GF-D8 (cell line): ENCODE measurements at places on chromosomes 7 and 10.

- no peak for DNase-seq
Measured at GRCh38 chr10:13945390-13946208, 358.8 kb downstream of the PRPF18 start.

DNA sequence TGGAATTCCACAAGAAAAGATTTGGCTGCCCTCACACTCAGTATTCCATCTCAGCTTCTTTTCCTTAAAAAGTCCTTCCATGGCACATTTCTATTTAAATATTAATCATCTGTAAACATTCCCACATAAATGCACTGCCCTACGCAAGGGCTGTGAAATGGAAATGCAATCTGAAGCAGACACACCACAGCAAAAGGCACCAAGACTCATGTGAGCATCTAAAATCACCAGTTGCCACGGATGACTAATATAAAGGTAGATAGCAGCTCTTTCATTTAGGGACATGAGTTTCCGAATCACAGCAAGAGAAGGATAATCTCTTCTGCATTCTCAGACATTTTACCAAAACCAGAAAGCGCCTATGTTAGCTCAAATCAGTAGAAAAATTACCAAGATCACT is 31.6 kb downstream of the COA1 start:
- DNase-seq: no peak

- no peak for DNase-seq
Measured at GRCh38 chr10:112236486-112236885, 46.7 kb upstream of the TECTB start.

DNA sequence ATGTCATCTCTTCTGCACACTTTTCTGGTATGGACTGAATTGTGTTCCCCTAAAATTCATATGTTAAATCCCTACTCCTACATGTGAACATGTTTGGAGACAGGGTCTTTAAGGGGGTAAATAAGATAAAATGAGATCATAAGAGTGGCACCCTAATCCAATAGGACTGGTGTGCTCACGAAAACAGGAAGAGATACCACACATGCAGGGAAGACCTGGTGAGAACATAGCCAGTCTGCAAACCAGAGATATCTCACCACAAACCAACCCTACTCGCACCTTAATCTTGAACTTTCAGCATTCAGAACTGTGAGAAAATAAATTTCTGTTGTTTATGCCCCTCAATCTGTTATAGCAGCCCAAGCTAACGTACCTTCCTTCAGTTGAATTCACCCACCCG is 51.8 kb downstream of the VWDE start:
- no peak for DNase-seq

DNA sequence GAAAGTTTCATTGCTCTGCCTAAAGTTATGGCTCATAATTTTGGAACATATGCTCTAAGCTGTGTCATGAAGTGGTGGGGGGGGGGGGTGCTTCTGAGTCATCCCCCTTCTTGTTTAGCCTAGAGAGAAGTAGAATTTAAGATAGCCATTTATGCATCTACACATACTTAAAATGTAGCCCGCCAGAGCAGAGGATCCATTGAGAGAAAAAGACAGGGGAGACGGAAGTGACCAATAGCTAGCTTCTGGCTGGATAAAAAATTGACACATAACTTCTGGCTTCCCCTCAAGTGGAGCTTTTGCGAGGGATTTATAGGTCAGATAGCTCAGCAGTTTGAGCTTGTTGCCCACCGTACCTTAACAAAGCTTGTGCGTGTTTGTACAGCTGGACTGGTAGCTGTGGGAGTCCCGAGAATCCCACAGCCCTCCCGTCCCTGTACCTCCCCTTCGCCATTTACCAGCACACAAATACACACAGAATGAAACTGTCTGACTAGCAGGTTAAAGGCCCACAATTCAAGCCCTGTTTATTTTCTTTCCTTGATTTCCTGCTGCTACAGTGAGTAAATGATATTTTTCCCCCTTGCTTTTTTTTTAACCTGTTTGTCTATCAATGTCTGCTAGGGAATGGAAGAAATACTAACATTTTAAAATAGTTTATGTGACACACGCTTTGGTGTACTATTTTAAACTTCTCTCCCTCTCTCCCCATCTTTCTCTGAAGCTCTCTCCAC is 232.6 kb upstream of the FERD3L start:
- DNase-seq: no peak

DNA sequence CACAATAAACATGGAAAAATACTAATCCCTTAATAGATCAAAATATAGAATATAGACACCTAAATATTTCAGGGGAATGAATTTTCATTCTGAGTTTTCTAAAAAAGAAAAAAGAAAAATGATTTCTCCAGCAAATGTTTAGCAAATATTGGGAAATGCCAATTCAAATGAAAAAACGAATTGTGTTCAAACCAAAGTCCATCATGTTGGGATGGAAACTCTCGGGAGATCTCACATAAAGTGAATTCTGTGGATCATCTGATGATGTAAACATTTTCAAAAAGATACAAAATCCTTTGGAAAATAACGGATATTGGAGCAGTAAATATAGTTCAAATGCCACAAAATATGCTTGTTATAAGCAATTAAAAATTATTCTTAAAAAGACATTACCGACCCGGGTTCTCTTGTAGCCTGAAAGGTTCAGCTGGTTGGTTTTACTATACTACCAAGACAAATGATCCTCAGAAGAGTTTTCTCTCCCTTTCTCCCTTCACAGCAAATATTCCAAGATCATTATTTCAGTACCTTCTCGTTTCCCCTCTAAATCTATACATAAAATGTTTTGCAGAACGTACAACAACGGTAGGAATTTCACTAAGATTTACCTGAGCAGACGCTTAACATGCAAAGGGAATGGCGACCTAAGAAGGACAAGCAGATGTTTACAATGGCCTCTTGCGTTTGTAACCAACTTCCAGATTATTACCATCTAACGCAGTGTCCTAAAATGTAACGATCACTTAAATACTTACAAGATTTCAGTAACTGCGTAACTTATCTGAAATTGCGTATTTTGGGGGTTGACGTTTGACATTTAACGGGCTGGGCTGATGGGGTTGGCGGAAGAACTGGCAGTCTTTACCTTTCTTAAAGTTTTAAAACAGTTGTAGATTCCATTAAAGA is 2.5 kb downstream of the HOXA13 start:
- no peak for DNase-seq

- peak; percentile 20 for DNase-seq
Measured at GRCh38 chr7:120060281-120060680, 212.7 kb upstream of the KCND2 start.

GRCh38 chr10:63286754-63287264 is 153.7 kb downstream of the NRBF2 start:
- no peak for DNase-seq

DNA sequence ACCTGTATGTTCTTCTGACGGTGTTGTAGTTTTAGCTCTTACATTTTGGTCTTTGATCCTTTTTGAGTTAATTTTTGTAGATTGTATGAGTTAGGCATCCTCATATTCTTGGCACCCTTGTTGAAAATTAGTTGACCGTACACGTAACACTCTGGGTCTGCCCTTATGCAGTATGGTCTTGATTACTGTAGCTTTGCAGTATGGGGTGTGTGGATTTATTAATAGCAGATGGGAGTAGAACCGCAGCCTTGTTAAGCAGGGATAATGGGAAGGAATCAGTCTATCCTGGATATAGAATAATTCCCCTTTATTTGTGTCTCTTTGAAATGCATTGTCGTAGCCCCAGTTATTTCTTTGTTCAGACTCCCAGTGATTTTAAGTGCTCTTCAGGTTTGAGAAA is 95.5 kb downstream of the UBE3C start:
- no peak for DNase-seq

DNA sequence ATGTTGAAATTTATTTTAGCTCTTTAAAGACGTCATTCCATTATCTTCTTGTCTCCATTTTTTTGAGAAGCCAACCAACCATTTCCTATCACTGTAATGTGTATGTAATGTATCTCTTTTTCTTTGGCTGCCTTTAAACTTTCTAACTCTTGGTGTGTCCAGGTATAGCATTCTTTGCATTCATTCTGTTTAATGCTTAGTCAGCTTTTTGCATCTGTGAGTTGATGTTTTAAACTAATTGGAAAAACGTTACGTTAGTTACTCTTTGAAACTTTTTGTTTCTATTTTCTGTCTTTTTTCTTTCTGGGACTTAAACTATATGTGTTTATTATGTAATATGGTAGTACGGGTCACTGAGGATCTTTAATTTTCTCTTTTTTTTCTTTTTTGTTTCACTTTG is 77.4 kb upstream of the PPP1R9A start:
- no peak for DNase-seq

GRCh38 chr7:80175744-80176143 is 41.1 kb downstream of the GNAI1 start:
- DNase-seq: no peak

DNA sequence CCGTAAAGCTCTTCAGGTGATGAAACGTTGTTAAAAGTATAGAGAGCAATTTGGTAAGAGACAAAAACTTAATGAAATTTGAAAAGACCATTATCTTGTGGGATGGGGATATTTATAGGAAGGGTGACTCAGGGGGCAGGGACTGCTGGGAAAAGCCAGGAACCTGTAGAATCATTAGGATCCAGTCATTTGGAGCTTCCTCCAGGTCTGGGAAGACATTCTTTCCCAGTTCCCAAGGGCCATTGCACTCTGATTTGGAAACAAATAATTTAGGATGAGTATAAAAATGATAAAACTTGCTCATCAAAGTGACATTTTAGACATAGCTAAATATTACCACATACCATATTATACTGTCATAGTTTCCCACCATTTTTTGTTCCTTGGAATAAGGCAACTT is 143.9 kb downstream of the PFKFB3 start:
- DNase-seq: no peak

- DNase-seq: no peak
Measured at GRCh38 chr7:94276795-94277194, 117.9 kb upstream of the COL1A2 start.

DNA sequence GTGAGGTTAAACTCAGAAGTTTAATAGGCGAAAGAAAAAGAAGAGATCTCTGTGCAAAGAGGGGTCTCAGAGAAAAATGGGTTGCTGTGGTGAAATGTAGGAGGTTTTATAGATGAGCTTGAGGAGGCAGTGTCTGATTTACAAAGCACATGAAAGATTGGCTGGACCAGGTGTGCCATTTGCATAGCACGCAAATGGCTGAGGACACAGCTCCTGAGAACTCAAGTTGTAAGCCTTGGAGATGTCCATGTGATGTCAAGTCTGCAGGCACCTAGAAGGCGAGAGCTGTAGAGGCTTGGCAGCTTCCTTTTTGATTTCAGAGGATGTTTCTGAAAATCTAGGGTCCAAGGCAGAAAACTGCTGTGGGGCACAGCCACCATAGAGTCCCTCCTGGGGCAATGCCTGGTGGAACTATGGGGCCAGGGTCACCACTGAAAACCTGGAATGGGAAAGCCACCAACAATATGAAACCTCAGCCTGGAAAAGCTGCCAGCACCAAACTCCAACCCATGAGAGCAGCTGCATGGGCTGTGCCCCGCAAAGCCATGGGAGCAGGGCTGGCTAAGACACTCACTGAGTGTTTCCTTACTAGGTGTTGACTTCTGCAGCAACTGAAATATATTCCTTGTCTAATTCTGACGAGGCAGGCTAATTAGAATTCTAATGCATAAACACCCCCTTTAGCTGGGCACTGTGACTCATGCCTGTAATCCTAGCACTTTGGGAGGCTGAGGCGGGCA is 96.9 kb upstream of the TNS3 start:
- no peak for DNase-seq

DNA sequence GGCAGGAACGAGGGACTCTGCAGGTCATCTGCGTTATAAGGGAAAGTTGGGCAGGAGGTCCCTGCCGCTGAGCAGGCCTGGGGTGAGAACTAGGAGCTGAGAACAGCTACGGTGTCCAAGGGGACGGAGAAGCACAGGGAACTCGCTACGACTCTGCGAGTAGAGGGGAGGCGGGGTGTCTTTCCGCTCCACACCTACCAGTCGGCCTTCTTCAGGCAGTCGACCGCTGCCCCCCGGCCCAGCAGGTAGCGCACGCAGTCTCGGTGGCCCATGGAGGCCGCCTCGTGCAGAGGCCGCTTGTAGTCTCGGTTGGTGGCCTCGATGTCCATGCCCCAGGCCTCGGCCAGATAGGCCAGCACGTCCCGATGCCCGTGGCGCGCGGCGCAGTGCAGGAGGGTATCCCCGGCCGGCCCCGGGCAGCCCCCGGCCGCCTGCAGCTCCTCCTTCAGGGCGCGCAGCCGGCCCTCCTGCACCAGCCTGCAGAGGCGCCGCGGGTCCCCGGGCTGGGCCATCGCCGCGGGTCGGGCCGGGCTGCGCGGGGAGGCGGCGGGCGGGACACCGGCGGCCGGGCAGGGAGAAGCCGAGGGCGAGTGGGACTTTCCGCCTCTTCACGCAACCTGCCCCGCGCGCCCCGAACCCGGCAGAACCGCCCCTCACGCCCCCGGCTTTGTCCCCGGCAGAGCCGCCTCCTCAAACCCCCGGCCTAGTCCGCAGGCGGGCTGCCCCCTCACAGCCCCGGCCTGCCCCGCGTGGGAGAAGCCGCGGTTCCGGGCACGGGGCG is 660 bp downstream of the ANKRD16 start:
- no peak for DNase-seq

- no peak for DNase-seq
Measured at GRCh38 chr10:8049865-8050555, 4.5 kb upstream of the GATA3 start.

- no peak for DNase-seq
Measured at GRCh38 chr10:71112138-71112785, 100.1 kb upstream of the UNC5B start.

GRCh38 chr7:91929463-91929862 is 11.2 kb upstream of the AKAP9 start:
- no peak for DNase-seq

- no peak for DNase-seq
Measured at GRCh38 chr7:96910486-96910885, 94.9 kb upstream of the DLX6 start.

DNA sequence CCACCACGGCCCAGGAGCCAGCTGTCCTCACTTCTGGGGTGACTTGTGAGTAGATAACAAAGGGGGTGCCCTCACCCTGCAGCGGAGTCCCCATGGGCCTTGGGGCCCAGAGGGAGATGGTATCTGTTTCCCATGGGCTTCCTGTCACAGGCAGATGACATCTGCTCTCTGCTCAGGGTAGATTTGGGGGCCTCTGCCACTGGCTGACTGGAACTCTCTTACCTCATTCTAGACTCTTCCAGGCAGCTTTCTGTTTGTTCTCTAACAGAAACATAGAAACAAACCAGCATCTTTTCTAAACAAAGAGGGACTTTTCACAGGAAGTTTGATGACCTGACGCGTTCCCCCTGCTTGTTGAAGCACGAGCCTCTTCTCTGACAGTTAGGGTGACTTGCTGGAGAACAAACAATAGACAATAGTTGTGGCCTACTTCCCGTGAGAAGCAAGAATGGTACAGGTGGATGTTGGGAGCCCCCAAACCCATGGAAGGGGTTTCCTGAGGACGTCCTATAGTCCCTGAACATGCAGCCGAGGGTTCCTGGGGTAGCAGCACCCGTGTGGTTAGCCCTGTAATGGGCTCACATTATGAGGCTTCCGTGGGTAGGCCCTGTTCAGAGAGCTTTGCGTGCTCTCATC is 61.6 kb downstream of the GRK5 start:
- DNase-seq: no peak

- no peak for DNase-seq
Measured at GRCh38 chr10:123284022-123284421, 129.8 kb downstream of the BUB3 start.

- DNase-seq: no peak
Measured at GRCh38 chr7:107180378-107180777, 11.6 kb downstream of the HBP1 start.
